ENCODE measurements at places on chromosomes 5 and 9. TPM values are rescaled to one million over a fixed set of nuclear protein-coding genes. Genes with fewer than 3 reads are reported as not detected.

The MTAP gene
- 42.7 TPM for total RNA-seq

The ABCA1 gene
- total RNA-seq: 26.6 TPM

The HTR1A gene
- not detected for total RNA-seq

DNA sequence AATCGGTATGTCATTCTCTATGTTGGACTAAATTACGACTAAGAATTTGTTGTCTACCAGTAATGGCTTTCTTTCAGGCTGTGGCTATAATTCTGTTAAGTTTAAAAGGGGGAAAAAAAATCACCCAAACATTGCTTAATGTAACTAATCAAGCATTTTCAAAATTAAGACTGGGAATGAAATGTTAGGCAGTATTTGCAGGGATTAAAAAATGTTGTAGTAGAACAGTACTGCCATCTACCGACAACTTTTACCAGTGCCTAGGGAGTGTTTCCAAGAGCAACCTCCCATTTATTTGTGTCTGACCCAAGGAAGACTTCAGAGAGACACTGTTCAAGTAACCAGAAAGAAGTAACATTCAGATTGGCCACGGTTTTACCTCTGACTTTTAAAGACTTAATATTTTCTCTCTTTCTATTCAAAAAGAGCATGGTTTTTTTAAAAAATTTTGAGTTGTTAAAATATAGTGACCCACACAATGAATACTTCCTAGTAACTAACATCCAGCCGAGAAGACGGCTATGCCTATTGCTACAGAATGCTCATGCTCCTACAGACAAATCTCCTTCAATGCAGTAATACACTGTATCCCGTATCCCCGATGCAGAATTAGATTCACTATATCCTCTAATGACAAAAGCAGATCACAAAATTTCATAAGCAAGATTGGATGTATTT lies 92.4 kb downstream of the ARL15 start:
- peak; percentile 70 for DNase-seq

- DNase-seq: no peak
Observed at GRCh38 chr5:173835131-173835530, 53.0 kb upstream of the CPEB4 start.

The LCN15 gene
- total RNA-seq: 3.7 TPM

The GADD45G gene
- total RNA-seq: 6.6 TPM

DNA sequence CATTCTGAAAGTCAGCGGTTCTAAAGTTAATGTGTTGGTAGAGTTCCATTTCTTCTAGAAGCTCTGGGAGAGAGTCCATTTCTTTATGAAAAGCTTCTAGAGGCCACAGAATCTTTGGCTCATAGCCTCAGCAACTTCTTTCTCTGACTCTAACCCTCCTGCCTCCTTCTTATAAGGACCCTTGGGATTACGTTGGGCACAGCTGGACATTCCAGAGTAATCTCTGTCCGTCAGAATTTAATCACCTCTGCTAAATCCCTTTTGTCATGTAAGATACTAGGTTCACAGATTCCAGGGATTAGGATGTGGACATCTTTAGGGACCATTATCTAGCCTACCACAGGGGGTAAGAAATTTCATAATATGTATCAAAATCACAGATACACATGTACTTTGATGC lies 22.6 kb upstream of the ANKDD1B start:
- no peak for DNase-seq

The ARHGEF37 gene
- 13.4 TPM for total RNA-seq

DNA sequence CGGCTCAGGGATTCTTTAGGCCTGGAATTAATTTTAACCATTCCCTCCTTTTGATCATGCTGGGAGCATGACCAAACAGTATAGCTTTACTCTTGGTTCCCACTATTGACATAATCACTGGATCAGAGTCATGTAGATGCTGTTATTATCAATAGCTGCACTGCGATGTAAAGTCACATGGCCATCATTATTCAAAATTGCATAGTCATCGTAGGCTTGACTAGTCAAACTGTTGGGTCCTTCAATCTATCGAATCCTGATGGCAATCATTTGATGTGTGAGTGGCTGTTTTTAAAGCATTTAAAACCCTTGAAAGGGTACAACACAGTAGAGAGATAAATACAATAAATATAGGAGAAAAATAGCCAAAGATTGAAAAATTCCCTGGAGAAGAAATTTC lies 1194.1 kb downstream of the EFNA5 start:
- no peak for DNase-seq

The TBC1D9B gene
- total RNA-seq: 115 TPM

GRCh38 chr9:91177661-91178280 lies 183.9 kb downstream of the AUH start:
- no peak for DNase-seq

GRCh38 chr9:22097707-22098106 lies 88.6 kb upstream of the CDKN2B start:
- DNase-seq: no peak

GRCh38 chr5:111502956-111503355 lies 9.4 kb downstream of the STARD4 start:
- no peak for DNase-seq

The WNK2 gene
- total RNA-seq: 175 TPM

The TMEM252 gene
- 0.46 TPM for total RNA-seq

DNA sequence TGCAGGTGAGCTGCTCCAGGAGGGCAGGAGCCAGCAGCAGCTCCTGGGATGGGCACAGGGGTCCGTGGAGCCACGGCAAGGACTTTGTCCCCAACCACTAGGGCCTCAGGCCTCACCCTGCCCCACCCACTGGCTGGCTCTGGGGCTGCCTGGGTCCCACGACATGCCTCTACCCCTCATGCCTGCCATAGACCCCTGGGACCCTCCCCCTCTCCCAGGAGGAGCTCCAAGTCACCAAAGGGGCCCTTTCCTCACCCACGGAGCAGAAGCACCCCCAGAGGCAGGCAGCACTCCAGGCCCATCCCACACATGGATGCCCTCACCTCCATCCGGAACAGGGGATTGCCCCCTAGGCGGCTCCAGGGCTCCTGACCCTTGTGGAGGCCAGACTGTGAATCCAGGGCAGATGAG lies 6.5 kb downstream of the ABCA2 start:
- peak; percentile 74 for DNase-seq

The GFI1B gene
- total RNA-seq: 1.4 TPM

Data from mucosa of descending colon (tissue), 3 donors.